ENCODE measurements at places on chromosomes 7 and 10.

DNA sequence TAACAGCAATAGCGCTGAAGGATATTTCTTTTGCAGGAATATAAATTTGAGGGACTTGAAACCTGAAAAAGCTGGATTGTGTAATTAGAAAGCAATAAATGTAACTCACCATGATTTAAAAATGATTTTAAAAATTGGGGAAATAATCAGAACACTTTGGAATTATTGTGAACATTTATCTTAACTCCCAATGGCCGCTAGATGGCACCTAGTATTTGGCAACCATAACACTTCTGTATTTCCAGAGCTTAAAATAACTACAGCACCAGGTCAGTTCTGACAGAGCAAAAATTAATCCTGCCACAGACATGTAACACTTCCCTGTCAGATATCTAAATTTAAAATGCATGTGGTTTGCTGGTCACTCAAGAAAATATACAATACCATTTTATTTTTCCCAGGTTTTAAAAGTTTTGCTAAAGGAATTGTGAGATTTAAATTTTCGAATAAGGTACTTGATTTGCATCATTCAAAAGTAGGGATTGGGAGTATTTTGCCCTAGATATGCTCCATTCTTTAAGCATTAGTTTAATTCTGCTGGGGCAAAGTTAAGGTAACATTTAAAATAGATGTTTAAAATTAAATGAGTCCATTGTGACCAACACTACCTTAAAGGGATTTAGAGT lies 144.5 kb downstream of the PPP1R3A start:
- peak; percentile 28 for DNase-seq

- DNase-seq, result no peak
These were observed 48.9 kb upstream of the PAX2 start for GRCh38 chr10:100696477-100696901.

GRCh38 chr10:14163377-14164086 lies 167.2 kb downstream of the FRMD4A start:
- DNase-seq, result peak; percentile 38

- DNase-seq, result no peak
These were observed 58.0 kb upstream of the PFKP start for GRCh38 chr10:3009341-3009740.

All from HAP-1 (cell line).